ENCODE measurements at places on chromosomes 13 and 19.

GRCh38 chr13:48993150-48993549 lies 17.4 kb downstream of the FNDC3A start:
- DNase-seq, result no peak

DNA sequence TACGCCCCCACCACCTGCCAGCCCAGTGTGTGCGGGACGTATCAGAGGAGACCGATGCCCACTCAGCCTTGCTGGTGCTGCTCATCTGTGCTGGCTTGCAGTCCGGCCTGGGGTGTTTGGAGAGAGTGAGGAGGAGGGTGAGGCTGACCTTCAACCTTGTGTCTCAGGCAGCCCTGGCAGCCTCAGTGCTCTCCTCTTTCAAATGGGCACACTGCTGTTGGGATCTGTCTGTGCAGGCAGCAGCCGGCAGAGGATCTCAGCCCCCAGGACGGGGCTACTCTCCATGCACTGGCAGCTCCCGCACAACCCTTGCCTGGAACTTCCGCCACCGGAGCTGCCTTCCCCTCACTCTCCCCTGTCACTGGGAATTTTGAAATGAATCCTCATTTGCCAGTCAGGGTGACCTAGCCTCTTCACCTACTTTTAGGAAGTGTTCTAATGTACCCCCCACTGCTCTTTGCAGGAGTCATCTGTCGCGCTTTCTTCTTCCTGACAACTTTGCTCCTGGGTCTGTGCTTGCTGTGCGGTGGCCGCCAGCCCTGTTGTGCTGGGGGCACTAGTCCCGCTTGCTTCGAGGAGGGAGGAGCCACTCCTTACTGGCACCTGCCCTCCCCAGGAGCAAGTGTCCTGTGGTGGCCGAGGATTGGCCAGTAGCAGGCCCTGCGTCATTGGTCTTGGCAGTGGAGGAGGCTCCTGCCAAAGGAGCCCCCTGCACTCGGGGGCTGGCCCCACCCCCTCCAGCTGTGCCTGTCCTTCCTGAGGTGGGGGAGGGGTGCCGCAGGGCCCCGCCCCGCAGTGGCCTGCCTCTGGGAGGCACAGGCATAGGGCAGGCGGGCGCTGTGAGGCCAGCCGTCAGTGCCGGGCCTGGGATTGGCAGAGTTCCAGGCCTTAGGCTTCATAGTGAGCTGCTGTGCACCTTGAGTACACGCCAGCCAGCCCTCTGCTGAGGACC lies 53.4 kb downstream of the TSSK6 start:
- DNase-seq, result no peak

DNA sequence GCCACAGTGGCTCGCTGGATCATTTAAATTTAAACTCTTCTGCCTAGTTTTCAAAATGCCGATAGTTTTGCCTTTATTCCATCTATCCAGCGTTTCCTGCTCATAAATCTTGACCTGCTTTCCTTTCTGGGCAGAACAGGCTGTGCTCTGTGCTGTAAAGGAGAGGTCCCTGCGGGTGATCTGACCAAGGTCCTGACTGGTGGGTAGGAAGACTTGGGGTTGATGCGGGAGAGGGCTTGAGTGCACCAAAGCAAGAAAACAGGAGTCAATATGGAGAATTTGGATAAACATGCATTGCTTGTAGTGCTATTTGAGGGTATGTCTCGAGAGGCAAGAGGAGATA lies 533.6 kb downstream of the MYO16 start:
- no peak for DNase-seq

DNA sequence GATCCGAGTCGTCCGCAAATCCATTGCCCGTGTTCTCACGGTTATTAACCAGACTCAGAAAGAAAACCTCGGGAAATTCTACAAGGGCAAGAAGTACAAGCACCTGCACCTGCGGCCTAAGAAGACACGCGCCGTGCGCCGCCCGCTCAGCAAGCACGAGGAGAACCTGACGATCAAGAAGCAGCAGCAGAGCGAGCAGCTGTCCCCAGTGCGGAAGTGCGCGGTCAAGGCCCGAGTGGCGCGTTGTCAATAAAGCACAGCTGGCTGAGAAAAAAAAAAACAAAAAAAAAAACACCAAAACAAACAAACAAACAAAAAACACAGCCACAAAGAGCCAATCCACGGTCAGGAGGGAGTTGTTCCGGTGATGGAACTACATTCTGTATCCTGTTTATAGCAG lies 4.7 kb upstream of the GNA15 start:
- no peak for DNase-seq

- DNase-seq, result no peak
Measured at GRCh38 chr19:45440259-45440638, 16.5 kb upstream of the ERCC1 start.

- DNase-seq, result no peak
Measured at GRCh38 chr19:50654882-50655281, 5.6 kb downstream of the C19orf81 start.

DNA sequence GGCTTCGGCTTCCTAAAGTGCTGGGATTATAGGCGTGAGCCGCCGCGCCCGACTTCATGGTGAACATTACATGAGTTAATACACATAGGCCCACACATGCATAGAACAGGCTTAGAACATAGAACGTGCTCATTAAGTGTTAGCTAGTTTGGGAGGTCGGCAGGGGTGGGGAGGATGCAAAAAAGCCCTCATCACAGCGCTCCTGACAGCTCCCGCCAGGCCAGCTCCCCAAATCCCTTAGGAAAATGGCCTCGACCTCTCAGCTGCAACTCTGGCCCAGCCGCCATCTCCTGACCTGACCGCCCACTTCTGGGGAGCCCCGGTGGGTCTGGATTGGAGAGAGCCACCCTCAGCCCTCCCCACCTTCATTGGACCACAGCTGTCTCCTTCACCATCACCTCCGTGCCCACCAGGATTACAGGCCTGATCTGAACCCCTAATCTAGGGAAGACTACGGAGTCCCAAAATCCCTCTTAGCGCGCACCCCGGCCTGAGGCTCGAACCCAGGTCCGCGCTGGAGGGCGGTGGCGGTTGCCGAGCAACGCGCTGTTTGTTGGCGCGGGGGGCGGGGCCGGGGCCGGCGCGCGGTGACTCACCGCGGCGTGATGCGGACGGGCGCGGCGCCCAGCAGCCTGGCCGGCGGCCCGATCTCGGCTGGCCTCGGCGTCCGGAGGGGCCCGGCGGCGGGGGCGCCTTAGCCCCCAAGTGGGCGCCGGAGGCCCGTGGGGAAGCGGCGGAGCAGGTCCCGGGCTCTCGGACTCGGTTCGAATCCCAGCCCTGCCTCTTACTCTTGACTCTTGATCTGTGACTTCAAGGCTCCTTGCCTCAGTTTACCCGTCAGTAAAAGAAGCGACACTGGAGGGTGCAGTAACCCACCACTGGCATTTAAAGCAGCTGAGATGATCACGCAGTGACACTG lies 26.7 kb upstream of the NANOS3 start:
- peak; percentile 77 for DNase-seq

DNA sequence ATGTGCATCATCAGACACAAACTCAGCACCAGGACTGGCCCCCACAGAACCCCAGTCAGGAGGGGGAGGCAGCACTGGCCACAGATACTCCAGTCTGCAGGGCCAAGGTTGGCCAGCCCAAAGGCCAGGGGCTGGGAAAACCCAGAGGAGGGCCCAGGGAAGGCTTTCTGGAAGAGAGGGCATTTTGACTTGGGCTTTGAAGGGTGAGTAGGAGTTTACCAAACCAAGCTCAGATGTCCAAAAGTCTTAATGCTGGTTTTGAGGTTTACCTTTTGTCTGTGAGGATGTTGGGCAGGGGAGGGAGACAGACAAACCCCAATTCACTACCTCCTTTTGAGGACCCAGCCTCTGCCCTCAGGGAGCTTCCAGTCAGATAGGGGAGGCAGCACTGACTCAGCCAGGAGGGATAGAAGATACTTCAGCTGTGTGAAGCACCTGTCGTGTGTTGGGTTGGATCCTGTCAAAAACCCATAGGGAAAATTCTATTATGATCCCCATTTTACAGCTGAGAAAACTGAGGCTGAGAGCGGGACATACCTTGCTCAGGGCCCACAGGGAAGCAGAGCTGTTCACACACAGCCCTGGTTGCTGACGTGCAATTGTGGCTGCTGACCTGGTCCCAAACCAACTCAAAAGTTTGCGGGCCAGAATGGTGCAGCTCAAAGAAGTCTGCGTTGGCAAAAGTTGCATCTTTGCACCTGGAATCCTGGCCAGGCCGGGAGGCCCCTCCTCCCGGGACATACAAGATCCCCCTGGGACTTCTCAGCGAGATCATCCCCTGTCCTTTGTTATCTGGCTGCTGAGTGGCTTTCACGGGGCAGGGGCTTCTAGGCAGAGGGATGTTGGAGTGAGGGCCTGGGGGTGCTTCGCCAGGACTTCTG lies 13.1 kb downstream of the CILP2 start:
- DNase-seq, result no peak

DNA sequence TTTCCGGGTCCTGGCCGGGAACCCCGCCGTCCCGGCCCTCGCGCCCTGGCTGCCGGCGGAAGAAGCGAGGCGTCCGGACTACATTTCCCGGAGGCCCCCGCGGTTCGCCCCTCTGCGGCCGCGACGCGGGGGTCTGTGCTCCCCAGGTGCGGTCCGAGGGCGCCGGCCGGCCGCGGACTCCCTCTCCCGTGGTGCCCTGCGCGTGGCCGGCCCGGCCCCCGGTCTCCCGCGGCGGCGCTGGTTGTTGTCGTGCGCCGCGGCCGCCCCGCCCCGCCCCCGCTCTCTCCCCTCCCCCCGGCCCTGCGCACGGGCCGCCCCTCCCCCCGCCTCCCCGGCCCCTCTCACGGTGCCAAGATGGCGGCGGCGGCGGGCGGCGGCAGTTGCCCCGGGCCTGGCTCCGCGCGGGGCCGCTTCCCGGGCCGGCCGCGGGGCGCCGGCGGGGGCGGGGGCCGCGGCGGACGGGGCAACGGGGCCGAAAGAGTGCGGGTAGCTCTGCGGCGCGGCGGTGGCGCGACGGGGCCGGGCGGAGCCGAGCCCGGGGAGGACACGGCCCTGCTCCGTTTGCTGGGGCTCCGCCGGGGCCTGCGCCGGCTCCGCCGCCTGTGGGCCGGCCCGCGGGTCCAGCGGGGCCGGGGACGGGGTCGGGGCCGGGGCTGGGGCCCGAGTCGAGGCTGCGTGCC lies at the start of gene KMT2B:
KMT2B (plus strand) TSS at position 339 of the 680 bp plus-strand sequence; CDS start at position 355, 16 bp downstream.
- peak; percentile 87 for DNase-seq

DNA sequence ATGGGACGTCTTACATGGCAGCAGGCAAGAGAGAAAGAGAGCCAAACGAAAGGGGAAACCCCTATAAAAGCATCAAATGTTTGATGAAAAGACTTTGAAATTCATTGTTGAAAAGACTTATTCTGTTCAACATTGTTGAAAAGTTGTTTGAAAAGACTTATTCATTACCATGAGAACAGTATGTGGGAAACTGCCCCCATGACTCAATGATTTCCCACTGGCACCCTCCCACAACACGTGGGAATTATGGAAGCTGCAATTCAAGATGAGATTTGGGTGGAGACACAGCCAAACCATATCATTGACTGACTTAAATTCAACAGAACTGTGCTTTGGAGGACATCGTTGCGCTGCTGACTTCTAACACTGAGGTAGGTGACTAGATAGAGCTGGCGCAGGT lies 48.0 kb upstream of the RCBTB2 start:
- no peak for DNase-seq

DNA sequence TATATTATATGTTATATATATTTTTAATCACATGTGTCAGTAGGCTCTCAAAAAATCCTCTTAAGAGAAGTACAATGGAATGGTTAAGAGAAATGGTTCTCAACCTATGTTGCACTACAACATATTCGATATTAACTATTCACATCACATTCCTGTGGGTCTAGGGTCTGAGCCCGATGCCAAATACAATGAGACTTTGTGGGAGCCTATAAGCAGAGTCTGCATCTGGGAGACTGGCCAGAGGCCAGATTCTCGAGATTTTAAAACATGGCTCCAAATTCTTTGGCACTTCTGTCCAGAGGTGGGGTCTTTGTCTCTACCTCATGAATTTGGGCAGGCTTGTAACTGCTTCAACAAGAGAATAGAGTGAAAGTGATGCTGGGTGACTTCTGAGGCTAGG lies 79.4 kb upstream of the NBEA start:
- no peak for DNase-seq

GRCh38 chr13:53890696-53891095 lies 862.1 kb downstream of the OLFM4 start:
- DNase-seq, result no peak

GRCh38 chr13:99808786-99809185 lies 162.8 kb downstream of the ZIC5 start:
- no peak for DNase-seq

DNA sequence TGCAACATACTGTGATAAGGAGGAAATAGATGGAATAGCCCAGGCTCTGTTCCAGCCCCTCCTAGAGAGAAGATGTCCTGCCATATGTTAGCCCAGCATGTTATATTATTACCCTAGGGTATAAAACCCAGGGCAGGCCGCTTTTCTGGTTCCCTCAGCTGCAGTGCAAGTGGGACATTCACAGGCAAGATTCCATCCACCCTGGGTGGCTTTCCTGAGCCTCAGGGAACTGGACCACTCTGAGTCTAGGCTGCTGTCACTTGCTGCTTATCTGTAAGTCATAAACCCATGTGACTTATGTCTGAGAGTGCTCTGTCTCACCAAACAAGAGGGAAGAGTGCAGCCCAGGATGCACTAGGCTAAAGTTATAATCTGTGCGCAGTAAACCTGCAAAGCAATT lies 413.2 kb downstream of the MZT1 start:
- no peak for DNase-seq

- DNase-seq, result peak; percentile 80
Measured at GRCh38 chr19:3142292-3142670, 6.4 kb downstream of the GNA15 start.

DNA sequence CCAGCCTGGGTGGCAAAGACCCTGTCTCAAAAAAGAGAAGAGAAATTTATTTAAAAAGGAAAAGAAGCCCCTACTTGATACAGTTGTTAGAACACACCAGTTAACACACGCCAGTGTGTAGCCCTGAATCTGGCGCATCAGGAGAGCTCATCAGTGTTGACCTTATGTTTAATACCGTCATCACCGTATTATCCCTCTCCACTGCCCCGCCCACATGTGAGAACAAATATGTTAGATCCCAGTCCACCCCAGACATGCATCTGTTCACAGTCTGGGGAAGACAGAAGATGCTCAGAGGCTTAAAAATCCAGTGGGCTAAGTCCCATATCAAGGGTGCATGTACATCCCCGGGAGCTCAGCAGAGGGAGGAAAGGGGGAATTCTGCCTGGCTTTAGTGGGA lies 155.2 kb downstream of the DPF1 start:
- no peak for DNase-seq
